ENCODE measurements at places on chromosomes 2 and 18. TPM values are rescaled to one million over a fixed set of nuclear protein-coding genes. Genes with fewer than 3 reads are reported as not detected.

DNA sequence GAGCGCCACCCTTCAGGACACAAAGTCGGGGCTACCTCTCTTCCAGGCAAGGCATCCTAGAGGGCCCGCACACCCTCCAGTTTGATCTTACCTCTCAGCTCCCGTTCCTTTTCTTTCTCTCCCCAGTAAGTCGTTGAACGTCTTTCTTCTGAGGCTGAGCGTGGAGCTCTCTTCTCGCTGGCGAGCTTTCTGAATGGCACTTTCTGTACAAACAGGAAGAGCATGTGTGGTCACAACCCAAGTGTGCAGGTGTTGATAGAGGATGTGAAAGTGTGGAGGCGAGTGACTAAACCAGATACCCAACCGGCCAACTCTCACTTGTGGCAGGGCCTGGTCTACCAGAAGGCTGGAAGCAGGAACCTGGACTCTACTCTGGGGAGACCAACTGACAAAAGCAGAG is at the start of gene AFF3:
TSS of gene AFF3 (minus strand) at position 198 of the 400 bp plus-strand sequence. CDS start 38,136 bp downstream, outside the sequence.
- DNase-seq: no peak

GRCh38 chr2:196555726-196556125 is 83.8 kb upstream of the CCDC150 start:
- no peak for DNase-seq

DNA sequence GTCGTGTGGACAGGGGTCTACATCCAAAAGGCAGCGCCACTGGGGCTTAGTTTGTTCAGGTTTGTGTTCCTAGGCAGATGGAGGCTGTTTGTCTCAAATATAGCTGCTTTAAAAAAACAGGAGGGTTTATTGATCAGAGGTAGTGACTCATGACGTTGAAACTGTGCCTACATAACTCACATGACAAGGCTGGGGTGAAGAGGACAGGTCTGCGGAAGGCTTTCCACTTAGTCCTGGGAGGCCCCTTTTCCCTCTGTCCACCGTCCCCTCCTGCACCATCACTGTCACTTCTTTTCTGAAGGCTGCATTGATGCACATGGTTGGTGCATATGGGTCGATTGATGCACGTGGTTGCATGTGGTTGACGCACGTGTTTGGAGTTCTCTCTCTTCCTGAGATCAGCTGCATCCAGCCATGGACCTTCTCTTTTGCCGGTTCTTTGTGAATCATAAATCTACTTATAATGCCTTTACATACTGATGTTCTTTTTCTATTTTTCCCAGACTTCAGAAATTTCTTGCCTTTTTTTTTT is 10.9 kb downstream of the SH3RF3 start:
- DNase-seq: no peak

DNA sequence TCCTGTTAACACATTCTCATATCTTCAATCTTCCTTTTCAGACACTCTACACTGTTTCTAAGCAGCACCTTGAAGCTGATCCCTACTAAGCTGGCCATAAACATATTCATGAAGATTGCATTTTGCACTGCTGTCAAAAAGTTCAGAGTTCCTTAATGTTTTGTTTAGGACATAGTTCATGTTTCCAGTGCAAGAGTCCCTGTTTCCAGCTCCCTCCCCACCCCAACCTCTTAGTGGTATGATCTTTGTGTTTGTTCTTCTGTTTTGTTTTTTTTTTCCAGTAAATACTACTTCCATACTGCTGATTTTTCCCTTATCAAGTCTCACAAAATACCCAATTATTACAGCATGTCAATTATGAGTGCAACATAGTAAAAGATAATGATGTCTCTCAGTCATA is 4.1 kb upstream of the SLC40A1 start:
- no peak for DNase-seq

DNA sequence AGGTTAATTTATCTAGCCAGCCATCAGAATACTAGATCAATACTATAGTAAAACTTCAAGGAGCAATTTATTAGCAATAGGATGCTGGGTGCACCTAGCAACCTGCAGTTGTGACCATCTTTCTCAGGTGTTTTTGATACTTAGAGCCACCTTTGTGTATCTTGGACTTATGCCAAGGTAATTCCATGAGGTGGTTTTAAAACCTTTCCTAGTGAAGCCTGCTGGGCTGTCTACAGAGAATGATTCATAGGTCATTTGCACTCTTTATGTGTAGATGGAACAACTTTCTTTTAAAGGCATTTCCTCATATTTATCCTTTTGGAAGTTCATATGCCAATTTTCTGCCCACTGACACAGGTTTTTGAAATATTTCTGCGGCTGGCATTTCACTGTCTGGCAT is 1030.1 kb upstream of the POU3F3 start:
- no peak for DNase-seq

GRCh38 chr2:30287857-30288513 is 56.7 kb downstream of the LBH start:
- DNase-seq: no peak

Gene NGEF
- 1.7 TPM for polyA plus RNA-seq

Gene DYSF
- polyA plus RNA-seq: 15.4 TPM

Gene EFR3B
- polyA plus RNA-seq: 9.9 TPM
